Lung (tissue), 17 donors: ENCODE measurements at places on chromosomes 5 and 9.

DNA sequence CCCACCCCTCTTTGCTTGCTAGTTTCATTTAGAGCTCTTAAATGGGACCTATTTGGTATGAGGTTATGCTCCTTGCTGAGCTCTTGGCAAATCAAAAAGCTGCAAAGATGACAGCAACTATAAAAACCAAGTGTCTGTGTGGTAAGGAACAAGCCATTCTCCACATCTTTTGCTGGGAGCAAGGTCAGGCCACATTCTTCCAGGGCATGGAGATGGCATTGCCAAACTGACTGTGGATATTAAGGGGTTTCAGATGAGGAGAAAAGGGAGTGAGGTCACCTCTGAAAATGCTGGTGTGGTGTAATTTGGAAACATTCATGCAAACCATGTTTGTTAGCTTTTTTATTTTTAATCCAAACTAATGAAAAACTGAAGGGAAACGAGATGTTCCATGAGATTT, 218.8 kb upstream of the IL12B start:
- no peak for DNase-seq

DNA sequence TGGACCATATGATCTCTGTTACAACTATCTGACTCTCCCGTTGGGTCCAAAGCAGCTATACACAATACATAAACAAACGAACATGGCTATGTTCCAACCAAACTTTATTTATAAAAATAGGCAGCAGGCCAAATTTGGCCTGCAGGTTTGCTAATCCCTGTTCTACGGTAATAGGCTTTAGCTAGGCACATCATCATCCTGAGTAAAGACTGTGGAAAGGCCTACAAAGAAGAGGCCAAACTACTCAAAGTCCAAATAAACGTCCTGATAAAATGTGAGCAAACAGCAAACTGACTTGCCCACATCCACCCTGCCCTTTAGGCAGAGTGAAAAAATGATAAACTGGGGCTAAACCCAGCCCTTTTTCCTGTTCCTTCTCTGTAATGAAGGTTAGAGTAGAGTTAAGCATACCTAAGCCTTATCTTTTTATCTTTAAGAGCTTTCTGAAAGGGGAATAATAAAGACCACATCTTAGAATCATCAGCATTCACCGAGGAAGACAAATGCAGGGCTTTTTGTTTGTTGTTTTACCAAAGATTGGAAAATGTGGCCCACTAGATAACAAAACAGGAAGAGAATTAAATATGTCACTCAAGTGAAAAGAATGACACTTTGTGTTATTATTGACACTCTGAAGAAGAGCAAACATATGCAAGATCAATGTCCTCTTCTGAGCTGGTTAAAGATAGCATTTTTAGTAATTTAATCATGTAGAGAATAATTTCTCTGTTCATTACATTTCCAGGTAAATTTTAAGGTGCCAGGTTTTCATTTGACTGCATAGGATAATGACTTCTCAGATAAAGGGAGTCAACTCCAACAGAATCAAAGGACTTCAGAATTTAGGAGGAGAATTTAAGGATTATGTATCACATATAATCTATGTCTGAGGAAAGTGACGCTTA, 160.0 kb upstream of the GNA14 start:
- DNase-seq = no peak

- DNase-seq = no peak
Measured at GRCh38 chr5:107367939-107368338, 302.8 kb downstream of the EFNA5 start.

GRCh38 chr9:6232336-6232945, 16.8 kb downstream of the IL33 start:
- no peak for DNase-seq

- DNase-seq = no peak
Measured at GRCh38 chr9:77429928-77430327, 218.2 kb downstream of the GNA14 start.

- DNase-seq = no peak
Measured at GRCh38 chr5:97888439-97888838, 705.4 kb upstream of the RIOK2 start.

DNA sequence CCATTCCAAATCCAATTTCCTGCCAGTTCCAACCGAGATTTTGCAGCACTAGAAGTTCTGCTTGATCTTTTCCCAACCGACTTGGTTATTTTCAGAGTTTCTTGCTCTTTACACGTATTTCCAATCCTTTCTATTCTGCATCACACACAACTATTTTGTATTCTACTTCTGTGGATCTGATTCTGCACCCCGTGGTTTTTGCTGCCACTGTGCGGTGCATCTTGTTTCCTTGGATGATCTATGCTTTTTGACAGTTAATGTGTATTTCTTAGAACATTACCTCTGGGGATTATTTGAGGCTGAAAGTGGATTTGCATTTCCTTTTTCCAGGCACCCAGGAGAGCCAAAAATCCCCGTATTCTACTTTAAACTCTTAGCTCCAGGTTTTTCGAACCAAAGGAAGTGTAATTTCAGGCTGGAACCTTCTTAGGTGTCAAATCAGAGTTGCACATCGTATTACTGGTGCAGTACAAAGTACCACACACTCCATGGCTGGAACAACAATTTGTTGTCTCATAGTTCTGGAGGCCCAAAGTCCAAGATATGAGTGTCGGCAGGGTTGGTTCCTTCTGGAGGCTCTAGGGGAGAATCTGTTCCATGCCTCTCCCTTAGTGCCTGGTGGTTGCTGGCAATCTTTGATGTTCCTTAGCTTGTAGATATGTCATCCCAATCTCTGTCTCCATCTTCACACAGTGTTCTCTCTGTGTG, 14.7 kb upstream of the SARDH start:
- no peak for DNase-seq

DNA sequence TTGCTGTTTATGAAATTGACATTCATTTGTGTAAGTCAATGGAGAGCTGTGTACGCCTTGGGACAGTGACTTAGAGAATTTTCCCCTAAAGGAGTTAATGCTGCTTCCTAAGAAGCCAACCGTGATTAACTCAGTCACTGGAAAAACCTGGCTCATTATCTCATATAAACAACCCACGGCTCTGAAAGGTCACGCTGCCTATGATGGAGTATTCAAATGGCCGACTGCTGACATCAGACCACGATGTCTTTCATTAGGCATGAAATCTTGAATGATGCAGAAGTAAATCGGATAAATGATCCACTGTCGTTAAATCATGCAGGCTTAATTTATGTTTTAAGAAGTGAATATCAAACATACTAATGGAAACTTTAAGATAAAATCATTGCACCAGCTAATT, 603.7 kb downstream of the RAB3C start:
- no peak for DNase-seq

GRCh38 chr9:125428060-125428901, 166.7 kb downstream of the GAPVD1 start:
- no peak for DNase-seq

DNA sequence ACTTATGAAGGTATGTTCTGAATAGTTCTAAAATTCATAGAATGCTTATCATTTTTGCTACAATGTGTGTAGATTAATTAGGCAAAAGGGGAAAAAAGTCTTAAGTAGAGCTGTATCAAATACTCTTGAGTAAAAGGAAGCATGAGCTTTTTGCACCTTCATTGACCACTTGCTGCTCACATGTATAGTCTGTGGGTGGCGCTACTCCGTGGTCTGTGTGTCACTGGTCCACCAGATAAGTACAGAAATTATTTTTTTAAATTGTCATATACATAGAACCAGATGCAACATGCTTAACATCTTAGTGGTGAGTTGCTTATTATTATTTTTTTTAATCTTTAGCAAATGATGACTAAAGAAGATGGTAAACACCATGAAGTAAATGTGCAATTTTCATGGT, 130.2 kb downstream of the MAN2A1 start:
- DNase-seq = no peak

- peak; percentile 47 for DNase-seq
Measured at GRCh38 chr5:172584638-172585037, 56.4 kb upstream of the NEURL1B start.

GRCh38 chr5:2147504-2148311, 265.0 kb upstream of the IRX4 start:
- DNase-seq = no peak

DNA sequence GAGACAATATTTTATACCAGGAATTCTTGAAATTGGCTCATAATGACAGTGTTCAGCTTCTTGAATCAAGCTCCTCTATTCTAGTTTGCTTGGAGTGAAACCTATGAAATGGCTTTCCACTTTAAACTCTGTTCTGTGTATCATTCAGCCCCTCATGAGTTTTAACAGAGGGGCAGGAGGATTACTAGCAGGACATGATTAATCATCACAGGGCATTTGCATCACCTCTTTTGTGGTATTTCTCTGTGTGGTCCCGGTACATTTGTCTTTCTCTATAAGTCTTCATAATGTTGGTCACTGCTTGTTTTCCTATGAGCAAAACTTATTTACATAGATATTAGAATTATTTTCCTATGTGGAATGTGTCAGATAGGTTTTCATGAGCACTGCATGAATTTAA, 21.2 kb downstream of the CAST start:
- DNase-seq = no peak

DNA sequence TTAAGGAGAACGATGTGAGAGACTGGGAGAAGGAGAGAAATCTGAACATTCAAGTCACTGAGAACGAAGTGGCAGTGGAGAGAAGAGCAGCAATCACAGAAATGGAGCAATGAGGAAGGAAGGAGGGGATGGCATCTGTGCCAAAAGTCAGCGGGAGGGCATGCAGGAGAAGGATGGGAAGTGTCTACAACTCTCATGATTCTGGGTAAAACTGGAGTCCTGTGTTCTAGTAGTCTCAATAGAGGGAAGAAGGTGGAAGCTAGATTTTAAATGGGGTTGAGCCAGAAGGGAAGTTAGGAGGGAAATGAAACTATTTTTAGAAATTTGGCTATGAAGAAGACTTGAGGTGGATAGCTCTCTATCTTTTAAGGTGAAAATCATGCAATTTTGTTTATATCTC, 39.1 kb upstream of the SPATA31C2 start:
- no peak for DNase-seq

- DNase-seq = peak; percentile 51
Measured at GRCh38 chr5:93164690-93165089, 416.3 kb downstream of the NR2F1-AS1 start.

GRCh38 chr9:75487856-75488718, 399.8 kb downstream of the OSTF1 start:
- DNase-seq = no peak

GRCh38 chr9:94927762-94928670, 201.5 kb downstream of the AOPEP start:
- no peak for DNase-seq

GRCh38 chr5:33235824-33236223, 204.9 kb upstream of the TARS1 start:
- no peak for DNase-seq

GRCh38 chr5:40121236-40121635, 558.5 kb upstream of the PTGER4 start:
- DNase-seq = no peak

- no peak for DNase-seq
Measured at GRCh38 chr5:174448662-174449061, 275.7 kb upstream of the MSX2 start.

GRCh38 chr5:101364469-101364868, 461.4 kb upstream of the ST8SIA4 start:
- DNase-seq = no peak

- DNase-seq = no peak
Measured at GRCh38 chr5:158430166-158430797, 571.3 kb upstream of the CLINT1 start.

- peak; percentile 75 for DNase-seq
Measured at GRCh38 chr5:33565324-33565723, 124.6 kb downstream of the TARS1 start.

DNA sequence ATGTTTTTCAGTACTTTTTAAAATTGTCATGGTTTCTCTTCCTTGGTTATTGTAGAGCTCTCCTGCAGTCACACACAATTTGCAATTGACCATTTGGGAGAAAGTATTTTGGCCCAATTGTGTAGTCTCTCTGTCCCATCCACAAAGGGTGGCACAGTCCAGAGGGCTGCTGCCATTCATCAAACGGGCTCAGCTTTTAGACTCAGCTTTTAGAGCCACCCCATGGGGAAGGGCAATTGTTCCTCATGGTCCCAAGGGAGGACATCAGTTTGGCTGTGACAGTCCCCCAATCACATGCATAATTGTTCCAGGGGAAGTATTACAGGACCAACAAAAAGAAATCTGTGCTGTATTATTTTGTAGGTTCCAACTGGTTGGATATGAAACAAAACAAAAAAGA, 207.6 kb downstream of the ZNF462 start:
- DNase-seq = no peak

GRCh38 chr9:703392-703791, 138.1 kb upstream of the DMRT1 start:
- no peak for DNase-seq

DNA sequence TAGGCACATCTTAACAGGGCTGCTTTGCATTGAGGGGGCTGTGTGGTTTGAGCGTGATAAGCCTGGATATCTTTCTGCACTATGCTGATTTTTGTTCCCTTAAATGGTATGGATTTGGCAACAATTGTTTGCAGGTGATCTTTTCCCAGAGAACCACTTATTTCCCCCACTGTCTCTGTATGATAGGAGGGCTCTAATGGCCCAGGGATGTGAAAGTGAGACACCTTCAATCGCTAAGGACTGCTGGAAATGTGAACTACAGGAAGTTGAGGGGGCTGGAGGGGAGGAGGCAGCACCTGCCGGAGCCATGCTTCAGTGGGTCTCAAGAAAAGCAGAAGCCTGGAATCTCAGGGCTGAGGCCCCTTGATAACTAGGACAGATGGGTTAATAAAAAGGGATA, 29.4 kb downstream of the SYK start:
- DNase-seq = no peak

DNA sequence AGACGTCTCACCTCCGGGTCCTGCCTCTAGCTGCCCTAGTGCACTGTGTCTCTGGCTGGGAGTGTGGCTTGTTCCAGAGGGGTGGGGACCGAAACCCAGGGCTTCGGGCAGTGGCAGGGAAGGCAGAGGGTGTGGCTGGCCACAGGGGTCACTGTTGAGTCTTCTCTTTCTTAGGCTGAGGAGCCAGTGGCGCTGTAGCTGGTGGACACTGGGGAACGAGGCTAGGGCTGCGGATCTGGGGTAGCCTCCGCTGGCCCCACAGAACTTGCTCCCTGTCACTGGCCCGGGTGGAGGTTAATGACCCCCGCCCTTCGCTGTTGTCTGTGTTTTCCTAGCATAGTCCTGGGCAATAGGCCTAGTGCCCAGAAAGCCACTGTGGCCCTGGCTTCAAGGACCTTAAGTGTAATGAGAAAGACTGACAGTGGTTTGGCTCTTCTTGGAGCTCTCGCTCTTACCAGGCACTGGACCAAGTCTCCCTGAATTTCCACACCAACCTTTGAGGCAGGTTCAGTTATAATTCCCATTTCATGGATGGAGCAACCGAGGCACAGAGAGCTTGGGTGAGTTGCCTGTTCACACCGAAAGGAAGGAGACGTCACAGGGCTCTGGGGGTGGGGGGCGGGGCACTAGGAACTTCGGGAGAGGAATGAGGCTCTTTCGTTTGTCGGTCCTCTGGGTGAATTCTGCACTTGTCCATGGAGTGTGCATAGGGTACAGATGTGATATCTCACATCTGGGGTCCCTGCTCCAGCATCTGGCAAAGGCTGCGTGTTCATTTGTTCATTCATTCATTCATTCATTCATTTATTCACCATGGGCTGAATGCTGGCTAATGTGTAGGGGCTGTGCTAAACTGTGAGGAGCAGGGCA, 4.8 kb upstream of the IER5L start:
- no peak for DNase-seq
